ENCODE measurements at places on chromosomes 13 and 19.

- no peak for DNase-seq
These were observed 6.6 kb upstream of the EEF1AKMT1 start for GRCh38 chr13:20780317-20780716.

DNA sequence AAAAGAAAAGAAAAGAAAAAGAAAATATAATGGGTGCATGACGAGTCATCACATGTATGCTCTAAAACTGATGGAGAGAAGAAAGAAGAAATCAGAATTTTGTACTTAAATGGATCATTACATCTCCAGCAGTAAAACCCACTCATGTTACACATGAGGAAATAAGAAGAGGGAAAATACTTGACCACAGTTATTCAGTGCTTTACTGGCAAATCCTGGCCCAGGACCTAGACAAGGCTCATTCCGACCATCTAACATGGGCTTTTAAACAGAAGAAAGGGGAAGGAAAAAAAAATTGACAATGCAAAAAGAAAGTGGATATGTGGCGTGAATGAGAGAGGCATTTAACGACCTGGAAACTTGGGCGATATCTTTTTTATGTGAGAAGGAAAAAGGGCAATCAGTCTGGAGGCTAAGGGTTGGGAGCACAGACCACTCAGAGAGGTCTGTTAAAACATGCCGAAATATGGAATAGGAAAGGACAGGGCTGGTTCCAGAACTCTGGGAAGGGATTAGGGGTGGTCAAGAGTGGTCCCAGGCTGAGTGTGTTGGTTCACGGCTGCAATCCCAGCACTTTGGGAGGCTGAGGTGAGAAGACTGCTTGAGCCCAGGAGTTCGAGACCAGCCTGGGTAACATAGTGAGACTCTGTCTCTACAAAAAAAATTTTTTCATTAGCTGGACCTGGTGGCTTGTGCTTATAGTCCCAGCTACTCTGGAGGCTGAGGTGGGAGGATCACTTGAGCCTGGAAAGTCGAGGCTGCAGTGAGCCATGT, 1.6 kb downstream of the SIGLECL1 start:
- no peak for DNase-seq

GRCh38 chr13:34990399-34991214, 48.5 kb downstream of the NBEA start:
- no peak for DNase-seq

- DNase-seq: no peak
These were observed 18.3 kb downstream of the ARID3A start for GRCh38 chr19:944171-944567.

GRCh38 chr19:38793177-38793576, 4.2 kb downstream of the LGALS7B start:
- no peak for DNase-seq

- peak; percentile 67 for DNase-seq
These were observed 431.7 kb downstream of the KLF12 start for GRCh38 chr13:73702419-73703071.

DNA sequence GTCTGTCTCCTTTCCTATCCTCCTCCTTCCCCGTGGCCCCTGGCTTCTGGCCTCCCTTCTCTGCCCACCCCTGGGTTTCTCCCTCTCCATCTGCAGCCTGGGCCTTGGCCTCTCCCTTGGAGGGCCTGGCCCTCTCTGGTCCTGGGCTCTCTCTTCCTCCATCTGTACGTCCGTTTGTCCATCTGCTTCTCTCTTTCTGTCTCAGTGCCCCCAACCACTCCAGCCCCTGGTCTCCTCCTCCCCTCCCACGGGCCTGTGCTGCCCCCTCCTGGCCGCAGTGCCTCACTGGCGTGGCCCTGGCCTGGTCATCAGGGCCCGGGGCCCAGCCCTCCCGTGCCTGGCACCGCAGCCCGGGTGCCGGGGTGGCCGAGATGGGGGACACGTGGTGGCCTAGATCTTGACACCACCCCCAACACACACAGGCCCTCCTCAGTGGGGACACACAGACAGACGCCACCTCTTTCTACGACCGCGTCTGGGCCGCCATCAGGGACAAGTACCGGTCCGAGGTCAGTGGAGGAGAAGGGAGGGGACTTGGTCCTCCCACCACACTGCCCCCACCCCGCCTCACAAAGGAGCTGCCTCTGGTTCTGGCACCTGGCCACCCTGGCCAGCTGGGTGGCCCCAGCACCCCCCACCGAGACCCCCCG, 11.3 kb downstream of the PRKCSH start:
- DNase-seq: no peak

- no peak for DNase-seq
These were observed 9.1 kb downstream of the OR7C2 start for GRCh38 chr19:14950421-14950820.

DNA sequence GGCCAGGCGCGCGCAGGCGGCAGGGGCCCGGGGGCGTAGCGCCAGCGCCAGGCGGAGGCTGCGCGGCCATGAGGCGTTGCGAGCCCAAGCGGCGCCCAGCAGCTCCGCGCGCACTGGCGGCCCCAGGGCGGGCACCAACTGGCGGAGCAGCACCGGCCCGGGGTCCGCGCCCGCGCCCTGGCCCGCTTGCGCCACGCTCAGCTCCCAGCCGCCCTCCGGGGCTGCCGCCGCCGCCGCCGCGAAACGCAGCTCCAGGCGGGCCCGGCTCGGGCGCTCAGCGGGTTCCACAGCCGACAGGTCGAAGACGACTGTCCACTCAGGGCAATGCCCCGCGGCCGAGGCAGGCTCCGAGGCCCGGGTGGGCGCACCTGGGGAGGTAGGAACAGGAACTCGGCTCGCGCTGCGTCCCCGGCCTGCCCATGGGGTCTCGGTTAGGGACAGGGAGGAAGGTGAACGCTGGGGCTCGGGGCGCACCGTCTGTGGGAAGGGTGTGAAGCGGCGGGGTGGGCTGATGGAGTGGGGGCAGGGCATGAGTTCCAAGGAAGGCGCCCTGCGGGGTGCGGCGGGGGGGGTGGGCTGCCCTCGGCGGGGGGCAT, 26.8 kb downstream of the CERS1 start:
- DNase-seq: no peak

- no peak for DNase-seq
These were observed 2.6 kb downstream of the ANGPTL8 start for GRCh38 chr19:11242025-11242424.

- DNase-seq: no peak
These were observed 2.1 kb downstream of the ZNF563 start for GRCh38 chr19:12331211-12331941.

- DNase-seq: no peak
These were observed 542.0 kb downstream of the DIAPH3 start for GRCh38 chr13:59621773-59622172.

- DNase-seq: no peak
These were observed 9.9 kb downstream of the IGFL1 start for GRCh38 chr19:46239193-46240024.

DNA sequence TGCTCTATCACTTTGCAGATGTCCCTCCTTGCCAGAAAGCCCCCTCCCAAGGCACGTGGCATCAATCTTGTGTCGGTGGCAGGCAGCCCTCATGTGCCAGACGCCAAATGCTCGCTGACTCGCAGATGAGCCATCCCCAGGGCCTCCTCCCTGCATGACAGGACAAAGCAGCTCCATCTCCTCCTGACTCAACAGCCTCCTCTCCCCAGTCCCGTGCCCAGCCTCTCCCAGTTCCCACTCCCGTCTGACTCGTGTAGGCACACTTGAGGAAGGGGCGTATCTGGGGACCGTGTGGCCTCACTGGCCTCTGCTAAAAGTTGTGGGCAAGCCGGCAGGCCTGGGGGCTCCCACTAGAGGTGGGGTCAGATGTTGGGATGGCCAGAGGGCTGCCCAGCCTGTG, 133.6 kb downstream of the STK24 start:
- DNase-seq: peak; percentile 38

GRCh38 chr19:39036581-39036980, 4.2 kb upstream of the FBXO27 start:
- DNase-seq: no peak

DNA sequence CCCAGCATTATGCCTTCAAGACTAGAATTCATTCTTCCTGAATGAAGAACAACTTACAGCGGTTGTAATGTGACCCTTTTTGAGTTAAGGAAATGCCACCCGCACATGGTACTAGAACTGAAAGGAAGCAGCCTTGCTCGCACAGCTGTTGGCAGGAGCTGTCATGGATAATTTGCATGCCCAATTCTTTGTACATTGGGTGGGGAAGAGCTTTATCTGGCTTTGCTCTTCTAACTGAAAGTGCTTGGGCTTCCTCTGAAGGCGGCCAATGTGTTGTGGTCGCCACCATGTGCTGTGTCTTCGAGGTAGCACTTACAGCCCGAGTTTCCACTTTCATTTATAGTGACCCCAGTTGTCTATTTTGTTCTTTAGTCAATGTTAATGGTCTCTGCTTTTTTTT, 3.4 kb downstream of the CCNE1 start:
- DNase-seq: no peak

DNA sequence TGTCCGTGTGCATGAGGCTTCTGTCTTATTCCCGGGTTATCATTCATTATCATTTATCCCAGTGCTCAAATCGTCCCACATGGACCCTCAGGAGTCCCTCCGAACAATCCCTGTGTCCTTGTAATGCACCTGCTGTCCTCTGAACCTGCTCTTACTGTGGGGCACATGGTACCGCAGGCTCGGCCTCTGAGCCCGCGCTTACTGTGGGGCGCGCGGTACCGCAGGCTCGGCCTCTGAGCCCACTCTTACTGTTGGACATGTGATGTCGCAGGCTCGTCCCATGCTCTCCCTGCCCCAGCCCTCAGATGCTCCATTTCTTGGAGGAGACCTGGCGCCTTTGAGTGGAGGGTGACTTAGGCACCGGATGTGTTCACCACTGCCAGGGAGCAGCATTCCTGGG, 16.8 kb upstream of the ZNF554 start:
- no peak for DNase-seq

- peak; percentile 23 for DNase-seq
These were observed 512 bp downstream of the CC2D1A start for GRCh38 chr19:13906521-13906904.

DNA sequence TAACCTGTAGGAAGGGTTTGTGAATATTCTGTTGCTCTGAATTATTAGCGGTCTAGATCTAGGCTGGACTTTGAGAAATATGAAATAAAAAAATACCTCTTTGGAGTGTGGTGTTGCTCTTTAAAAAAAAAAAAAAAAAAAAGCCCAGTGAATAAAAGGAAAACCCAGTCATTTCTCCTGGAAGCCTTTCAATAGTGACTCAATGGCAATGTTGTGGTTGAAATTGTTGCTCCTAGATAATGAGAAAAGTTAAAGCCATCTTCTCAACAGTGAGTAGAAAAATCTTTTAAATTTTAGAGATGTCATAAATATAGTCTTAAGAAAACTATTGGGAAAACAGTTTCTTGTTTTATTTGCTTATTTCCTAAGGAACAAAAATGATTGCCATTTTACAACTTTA, 135.3 kb downstream of the RFC3 start:
- no peak for DNase-seq

DNA sequence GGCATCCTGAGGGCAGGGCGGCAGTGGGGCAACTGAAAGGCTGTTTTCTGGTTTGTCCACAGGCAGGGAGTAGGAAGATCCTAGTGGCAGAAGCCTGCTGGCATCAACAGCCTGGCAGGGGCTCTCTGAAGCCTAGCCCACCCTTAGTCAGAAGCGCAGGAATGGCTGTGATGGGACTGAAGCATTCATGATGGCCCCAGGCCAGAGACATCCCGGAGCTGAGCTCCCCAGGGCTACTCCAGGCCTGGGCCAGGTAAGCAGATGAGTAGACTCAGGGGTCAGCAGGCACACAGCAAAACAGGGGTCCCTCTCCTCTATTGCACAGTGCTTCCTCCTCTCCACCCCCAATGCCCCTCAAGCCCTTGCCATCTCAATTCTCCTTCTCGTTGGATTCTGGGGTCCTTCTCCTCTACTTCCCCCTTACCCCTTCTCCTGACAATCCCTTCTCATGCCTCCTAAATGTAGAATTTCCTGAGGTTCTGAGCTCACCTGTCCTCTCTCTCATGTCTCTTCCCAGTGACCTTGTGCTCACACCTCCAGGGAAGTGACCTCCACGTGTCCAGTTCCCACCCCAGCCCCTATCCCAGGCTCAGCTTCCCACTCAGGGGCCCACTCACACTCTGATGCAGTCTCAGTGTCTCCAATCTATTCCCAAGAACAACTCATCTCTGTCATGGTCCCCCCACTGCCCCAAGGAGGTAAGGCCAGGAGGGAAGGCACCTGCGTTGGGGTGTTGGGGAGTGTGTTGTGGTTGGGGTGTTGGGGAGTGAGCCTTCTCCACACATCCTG, 158.7 kb upstream of the ZNF507 start:
- no peak for DNase-seq

GRCh38 chr13:83839146-83839545, 43.1 kb downstream of the SLITRK1 start:
- DNase-seq: no peak

DNA sequence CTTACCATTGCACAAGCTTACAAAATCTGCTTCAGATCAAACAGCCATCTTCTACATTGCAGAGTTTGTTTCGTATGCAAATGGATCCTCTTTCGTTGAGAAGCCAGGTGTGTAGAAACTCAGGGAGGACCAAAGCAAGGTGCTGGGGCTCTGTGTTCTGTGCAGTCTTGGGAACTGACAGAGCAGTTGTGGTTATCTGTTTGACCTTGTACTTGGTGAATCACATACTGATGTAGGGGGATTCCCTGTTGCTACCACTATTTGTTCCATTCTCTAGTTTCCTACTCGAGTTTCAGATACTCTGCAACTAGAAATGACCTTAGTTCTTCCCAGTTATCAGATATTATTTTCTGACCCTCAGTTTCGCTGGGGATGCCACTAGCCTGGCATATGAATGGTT, 95.2 kb upstream of the CLDN10 start:
- no peak for DNase-seq

- DNase-seq: peak; percentile 87
These were observed 586 bp downstream of the LIG1 start for GRCh38 chr19:48169578-48169938.

DNA sequence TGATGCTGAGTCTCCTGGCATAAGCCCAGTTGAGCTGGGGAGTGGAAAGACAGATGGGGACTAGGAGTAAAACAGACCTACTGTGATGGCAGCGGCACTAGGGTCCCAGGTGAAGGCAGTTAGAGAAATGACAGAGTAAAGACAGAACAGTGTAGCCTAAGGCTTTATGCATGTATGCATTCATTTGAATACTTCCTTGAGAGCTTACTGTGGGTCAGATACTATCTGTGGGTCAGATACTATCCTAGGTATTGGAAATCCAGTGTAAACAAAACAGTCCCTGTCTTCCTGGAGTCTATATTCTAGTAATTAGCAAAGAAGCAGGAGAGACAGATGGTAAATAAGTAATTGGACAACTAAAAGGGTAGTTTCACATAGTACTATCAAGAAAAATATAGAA, 73.7 kb upstream of the LRCH1 start:
- no peak for DNase-seq

- no peak for DNase-seq
These were observed 30.8 kb upstream of the LRCH1 start for GRCh38 chr13:46521921-46522747.

GRCh38 chr13:104375614-104376013, 1309.4 kb upstream of the SLC10A2 start:
- DNase-seq: no peak
